Right renal cortex interstitium (tissue), 3 donors: ENCODE measurements at places on chromosomes 1 and 21.
A peak's percentile ranks its signal among the peaks of the same experiment; 100 is the strongest.

DNA sequence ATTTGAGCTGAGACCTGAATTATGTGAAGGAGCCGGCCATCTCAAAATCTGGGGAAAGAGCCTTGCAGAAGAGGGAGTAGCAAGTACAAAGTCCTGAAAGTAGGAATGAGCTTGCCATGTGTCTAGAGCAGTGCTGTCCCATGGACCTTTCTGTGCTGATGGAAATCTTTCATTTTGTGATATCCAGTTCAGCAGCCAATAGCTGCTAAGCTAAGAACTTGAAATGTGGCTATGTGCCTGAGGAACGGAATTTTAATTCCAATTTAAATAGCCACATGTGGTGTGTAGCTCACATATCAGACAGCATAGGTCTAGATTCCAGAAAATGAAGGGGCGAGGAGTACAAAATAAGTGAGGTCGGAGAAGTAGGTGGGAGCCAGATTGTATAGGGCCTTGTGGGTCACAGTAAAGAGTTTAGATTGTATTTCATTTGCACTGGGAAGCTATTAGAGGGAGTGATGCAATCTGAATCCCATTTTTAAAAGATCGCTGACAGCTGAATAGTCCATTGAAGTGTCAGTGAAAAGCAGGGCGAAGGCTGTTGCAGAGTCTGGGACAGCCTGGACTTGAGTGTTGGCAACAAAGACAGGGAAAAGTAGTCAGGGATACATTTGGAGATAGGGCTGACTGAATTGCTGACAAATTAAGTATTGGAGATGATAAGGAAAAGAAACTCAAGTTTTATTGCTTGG, 80.3 kb downstream of the TMEM200B start:
- no peak for DNase-seq

GRCh38 chr1:57824535-57824934, 400.7 kb upstream of the DAB1 start:
- no peak for DNase-seq

GRCh38 chr1:182374101-182374834, 17.3 kb downstream of the GLUL start:
- DNase-seq, result no peak

DNA sequence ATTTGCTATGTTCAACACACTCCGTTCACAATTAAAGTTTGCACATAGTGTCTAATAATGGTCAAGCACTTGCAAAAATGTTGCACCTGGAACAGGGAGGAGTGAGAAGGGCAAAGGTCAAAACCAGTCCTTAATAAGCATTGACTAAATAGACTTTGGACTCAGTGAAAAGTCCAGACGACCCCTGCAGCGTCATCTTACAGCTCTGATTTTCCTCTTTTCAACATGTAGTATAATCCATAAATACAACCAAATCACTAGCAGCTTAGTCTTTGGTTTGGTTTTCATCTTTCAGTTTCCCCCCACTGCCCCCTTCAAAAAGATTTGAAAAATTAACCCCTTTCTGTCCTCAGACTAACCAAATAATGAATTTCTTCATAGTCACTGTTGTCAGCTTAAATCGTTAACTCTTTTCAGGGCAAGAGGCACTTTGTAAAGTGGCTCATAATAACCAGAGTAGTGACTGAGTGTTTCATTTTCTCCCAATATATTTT, 290.3 kb downstream of the PTPRC start:
- no peak for DNase-seq

DNA sequence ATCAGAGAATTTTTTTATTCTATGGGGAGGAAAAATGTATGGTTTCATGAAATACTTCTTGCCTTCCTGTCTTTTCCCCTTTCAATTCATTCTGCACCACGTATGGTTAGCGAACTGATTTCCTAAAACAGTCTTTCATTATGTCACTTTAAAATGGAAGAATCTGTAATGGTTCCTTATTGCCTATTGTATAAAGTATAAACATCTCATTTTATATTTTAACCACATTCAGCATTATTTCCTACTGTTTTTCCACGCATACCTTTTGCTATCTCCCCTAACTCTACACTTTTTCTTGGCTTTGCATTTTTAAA, 232.3 kb upstream of the B3GALT2 start:
- DNase-seq, result no peak

DNA sequence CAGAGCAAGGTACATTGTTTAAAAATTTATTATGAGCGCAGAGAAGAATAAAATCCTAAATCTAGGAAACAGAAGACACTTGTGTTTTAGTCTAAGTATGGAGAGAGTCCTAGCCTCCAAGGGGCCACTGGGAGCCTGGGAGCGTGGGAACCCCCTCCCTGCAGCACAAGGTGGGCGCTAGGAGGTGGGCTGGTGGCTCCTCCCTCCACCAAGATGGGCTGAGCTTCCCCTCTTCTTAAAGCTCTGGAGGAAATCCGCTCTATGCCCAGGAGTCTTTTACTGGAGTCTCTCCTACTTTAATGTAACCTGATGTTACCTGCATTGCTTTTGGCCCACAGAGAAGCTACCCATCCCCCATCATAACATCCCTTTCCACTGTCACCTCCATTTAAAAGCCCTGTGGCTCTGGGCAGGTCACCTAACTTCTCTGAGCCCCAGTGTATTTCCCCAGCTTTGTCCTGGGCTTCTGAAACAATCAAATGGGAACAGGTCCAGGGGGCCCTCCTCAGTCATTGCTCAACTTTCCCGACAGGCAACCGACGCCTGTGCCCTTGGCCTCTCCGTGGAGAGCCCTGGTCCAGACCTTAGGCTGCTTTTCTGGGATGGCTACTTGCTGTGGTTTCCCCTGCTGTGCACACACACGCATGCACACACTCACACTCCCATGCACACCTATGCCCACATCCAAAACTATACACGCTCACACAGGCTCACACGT, 181.5 kb downstream of the NPHP4 start:
- DNase-seq, result no peak

DNA sequence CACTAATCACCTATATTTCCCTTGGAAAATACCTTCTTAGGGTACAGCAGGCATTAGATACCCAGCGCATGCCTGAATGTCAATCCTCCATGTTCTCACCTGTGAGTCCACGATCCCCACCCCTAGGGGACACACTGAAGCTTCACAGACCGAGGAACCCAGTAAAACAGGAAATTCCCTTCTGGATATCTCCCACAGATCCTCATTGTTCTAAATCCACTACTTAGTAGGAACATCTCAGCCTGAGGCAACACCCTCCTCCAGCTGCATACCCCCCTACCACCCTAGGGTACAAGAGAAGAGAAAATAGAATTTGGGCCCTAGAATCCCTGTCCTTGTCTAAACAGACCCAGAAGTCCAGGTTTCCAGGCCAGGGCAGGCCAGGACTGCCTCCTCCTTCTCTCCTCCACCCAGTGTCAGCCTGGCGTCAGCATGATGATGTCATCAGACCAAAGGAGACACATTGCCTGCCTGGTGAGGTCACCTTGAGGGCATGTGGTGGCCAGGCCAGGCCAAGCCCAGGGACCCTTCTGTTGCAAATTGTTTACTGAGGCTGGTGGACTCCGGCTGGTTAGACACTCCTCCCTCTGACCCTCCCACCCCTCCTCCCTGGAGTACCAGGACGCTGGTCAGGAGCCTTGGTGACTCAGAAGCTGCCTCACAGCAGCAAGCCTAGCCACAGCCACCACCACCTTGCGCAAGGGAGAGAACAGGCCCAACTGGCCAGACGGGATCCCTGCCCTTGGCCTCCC, 6.2 kb downstream of the NECTIN4 start:
- DNase-seq, result no peak

- DNase-seq, result no peak
Observed at GRCh38 chr21:42533306-42533962, 19.8 kb downstream of the SLC37A1 start.

DNA sequence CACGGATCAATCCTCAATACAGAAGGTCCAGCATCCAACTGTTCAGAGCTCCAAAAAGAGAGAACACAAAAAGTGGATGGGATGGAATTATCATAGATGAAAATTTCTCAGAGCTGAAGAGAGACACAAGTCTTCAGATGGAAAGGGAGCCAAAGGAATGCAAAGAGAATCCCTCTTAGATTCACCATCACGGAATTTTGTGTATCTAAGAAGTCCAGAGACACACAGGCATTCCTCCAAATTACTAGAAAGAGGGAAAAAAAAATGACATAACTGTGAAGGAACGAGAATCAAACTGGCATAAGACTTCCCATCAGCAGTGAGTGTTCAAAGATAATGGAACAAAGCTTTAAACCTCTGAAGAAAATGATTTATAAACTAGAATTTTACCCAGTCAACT, 101.2 kb downstream of the ZSCAN20 start:
- no peak for DNase-seq

- no peak for DNase-seq
Observed at GRCh38 chr1:47713333-47713953, 275.6 kb downstream of the FOXD2 start.

- DNase-seq, result peak; percentile 29
Observed at GRCh38 chr1:107277022-107277421, 136.2 kb downstream of the NTNG1 start.

DNA sequence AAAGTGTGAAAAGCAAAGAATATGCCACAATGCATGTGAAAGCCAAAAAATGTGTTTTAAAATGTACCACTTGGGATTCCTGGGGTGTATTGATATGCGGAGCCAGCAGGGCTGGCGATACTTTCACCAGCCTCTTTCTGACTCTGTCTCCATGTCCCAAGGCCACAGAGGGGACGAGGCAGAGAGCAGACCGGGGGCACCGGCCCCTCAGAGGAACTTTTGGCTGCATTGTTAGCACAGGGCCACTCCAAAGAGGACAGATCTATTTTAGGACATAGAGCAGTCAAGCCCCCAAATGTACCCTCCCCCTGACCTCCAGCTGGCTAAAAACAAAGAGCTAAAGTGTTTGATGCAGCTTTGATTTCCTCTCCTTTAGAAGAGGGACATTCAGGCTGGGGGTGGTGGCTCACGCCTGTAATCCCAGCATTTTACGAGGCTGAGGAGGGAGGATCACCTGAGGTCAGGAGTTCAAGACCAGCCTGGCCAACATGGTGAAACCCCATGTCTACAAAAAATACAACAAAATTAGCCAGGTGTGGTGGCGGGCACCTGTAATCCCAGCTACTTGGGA, 25.6 kb upstream of the ZNF436 start:
- no peak for DNase-seq

- DNase-seq, result peak; percentile 89
Observed at GRCh38 chr1:224113918-224114786, at the start of gene FBXO28. TSS of gene FBXO28 (plus strand) at chr1:224114111. CDS start at chr1:224114130, 19 bp downstream.

DNA sequence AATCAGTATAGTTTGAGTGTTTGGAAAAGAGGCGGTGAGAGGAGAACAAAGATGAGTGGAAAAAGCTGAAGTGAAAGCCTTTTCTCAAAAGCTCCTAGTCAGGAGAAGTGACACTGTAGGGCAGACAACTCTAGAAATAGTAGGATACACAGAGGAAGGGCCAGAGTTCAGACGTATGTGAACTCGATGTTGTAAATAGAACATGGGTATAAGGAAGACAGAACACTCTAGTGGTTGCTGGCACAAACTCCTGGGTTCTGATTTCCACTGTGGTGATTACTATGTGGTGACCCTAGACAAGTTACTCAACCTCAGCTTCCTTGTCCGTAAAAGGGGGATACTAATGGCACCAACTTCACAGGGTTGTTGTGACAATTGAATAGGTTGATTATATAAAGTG, 30.2 kb upstream of the MGST3 start:
- DNase-seq, result no peak

GRCh38 chr1:85146972-85147359, 53.9 kb downstream of the SYDE2 start:
- no peak for DNase-seq

GRCh38 chr1:213444224-213444623, 393.2 kb downstream of the RPS6KC1 start:
- no peak for DNase-seq

DNA sequence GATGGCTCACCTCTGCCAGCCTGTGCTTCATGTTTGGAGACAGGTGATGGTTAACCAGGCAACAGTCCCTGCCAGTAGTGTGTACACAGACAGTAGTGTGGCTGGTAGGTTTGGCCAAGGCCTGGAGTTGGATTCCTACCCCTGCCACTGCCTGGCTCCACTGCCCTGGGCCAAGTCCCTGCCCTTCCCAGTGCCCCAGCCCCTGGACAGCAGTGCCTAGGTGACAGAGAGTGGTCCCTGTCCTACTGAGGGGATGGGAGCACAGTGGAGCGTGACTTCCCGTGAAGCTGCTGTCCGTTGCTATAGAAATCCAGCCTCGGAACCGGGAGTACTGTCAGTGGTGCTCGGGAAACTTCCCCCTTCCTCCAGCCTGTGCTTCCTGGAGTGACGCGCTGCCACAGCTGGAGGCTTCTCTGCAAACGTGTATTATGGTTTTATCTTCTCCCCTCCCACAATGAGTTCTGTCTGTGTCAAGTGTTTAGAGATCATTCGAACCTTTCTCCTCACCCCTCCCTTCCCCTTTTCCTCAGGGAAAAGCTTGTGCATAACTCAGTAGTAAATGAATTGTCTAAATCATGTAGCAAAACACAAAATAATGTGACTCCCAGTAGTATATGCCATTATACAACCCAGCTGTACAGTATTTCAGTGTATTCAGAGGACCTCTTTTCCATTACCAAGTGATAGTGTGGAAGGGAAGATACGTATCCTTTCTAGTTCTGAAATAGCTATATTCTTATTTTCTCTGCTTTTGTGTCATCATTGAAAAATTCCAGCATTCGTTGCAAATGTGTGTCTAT, 73.4 kb downstream of the GALNT2 start:
- no peak for DNase-seq

GRCh38 chr1:31479811-31480210, 66.8 kb downstream of the SERINC2 start:
- no peak for DNase-seq

DNA sequence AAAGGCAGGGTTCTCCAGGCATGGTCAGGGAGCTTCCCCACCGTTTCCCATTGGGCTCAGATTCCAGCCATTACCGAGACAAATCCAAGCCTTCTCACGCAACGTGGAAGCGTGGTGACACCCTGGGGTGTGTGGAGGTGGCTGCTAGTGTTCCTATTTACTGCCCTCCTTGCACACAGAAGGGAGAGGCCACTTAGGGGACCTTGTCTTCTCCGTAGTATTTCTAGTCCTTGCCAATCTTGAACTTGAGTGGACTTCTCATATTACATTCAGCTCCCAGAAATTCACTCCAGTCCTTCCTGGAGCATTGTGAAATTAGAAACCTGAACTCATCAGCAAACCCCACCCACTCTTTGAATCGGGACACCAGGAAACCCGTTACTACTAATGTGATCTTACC, 131.6 kb downstream of the AJAP1 start:
- DNase-seq, result no peak

DNA sequence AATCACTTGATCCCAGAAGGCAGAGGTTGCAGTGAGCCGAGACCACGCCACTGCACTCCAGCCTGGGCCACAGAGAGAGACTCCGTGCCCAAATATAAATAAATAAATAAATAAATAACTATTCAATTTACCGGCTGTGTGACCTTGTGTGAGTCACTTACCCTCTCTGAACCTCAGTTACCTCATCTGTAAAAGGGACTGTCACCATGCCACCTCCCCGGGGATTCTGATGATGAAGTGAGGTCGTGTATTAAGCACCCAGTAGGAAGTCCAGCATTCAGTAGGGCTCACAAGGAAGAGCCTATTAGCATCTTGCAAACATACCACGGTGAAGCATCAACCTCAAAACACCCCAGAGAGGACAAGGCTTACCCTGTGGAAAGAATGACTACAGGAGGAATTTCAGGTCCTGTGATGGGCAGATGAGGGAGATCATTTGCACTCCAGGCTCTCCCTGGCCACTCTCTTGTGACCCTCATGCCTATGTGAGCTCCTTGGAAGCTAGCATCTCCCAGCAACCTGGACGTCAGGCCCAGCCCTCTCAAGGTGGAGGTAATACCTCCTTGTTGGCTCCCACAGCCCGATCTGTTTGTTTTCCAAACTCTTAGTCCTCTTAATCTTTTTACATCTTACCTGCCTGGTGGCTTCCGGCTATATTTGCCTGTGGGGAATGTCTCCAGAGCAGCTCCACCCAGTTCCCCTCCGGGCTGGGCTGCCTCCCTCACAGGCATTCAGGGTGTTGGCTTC, 7.6 kb upstream of the C1QA start:
- no peak for DNase-seq
